ENCODE measurements at places on chromosomes 7 and 10. TPM values are rescaled to one million over a fixed set of nuclear protein-coding genes. Genes with fewer than 3 reads are reported as not detected.

Gene EGFR
- total RNA-seq = not detected

Gene PVRIG
- total RNA-seq = 22.7 TPM

Gene PTPN20
- total RNA-seq = 0.88 TPM

Gene ANKRD1
- not detected for total RNA-seq

Gene MAGI2
- total RNA-seq = 0.07 TPM

Gene MNX1
- total RNA-seq = 0.10 TPM

Gene LEP
- not detected for total RNA-seq

Gene FAM25C
- not detected for total RNA-seq

Gene NAT16
- not detected for total RNA-seq

Gene DENND2A
- total RNA-seq = not detected

Gene TNS3
- 0.19 TPM for total RNA-seq

Gene SLC13A1
- total RNA-seq = not detected

Gene STK32C
- 16.6 TPM for total RNA-seq

Gene ITGA8
- not detected for total RNA-seq

Gene WEE2
- total RNA-seq = not detected

Gene GIGYF1
- 32.8 TPM for total RNA-seq

DNA sequence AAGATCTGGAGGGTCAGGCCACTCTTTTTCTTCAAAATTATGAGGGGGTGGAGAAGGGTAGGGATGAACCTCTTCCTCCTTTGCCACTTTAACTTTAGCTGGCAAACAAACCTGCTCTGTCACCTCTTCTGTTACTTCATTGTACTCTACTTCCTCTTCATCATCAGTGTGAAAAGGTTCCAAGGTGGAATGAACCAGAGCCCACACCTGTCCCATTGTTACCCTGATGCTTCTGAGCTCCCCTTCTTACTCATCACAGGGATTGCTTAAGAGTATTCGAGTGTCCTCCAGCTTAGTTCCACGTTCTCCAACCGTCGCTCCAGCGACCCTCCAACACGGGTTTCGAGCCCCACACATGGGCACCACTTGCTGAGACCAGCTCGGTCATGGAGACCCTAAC, 5.2 kb downstream of the MRPS24 start:
- DNase-seq = no peak

- DNase-seq = no peak
Observed at GRCh38 chr10:78584266-78584665, 484.5 kb upstream of the ZMIZ1 start.

- no peak for DNase-seq
Observed at GRCh38 chr7:96238474-96238873, 83.4 kb downstream of the SLC25A13 start.

GRCh38 chr10:42640610-42641229, 2.4 kb upstream of the ZNF33B start:
- no peak for DNase-seq

DNA sequence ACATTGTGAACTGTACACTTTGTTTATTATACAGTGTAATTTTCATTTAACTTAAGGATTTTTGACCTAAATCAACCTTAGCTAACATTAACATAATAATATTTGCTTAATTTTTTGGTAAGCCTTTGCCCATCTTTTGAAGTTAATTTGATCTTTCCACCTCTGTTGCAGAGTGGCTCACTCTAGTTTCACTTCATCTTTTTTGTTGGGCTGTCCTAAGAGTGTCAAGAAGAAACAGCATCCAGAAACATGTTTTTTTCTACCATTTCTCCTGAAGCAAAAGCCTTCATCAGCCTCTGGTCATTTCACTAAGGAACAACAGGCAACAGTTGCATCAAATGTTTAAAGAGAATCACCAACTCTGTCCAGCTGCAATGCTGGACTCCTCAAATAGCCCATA, 824.7 kb downstream of the REEP3 start:
- no peak for DNase-seq

- DNase-seq = no peak
Observed at GRCh38 chr7:29976673-29977415, 12.8 kb downstream of the SCRN1 start.

DNA sequence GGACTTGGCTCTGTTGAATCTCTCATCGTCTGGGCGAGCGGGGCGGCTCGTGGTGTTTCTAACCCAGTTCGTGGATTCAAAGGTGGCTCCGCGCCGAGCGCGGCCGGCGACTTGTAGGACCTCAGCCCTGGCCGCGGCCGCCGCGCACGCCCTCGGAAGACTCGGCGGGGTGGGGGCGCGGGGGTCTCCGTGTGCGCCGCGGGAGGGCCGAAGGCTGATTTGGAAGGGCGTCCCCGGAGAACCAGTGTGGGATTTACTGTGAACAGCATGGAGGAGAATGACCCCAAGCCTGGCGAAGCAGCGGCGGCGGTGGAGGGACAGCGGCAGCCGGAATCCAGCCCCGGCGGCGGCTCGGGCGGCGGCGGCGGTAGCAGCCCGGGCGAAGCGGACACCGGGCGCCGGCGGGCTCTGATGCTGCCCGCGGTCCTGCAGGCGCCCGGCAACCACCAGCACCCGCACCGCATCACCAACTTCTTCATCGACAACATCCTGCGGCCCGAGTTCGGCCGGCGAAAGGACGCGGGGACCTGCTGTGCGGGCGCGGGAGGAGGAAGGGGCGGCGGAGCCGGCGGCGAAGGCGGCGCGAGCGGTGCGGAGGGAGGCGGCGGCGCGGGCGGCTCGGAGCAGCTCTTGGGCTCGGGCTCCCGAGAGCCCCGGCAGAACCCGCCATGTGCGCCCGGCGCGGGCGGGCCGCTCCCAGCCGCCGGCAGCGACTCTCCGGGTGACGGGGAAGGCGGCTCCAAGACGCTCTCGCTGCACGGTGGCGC, at the start of gene EN2:
Gene EN2, plus strand, starts transcription at position 19 of the 767 bp plus-strand sequence. Its CDS starts 249 bp downstream, at position 268.
- no peak for DNase-seq

GRCh38 chr7:73606801-73607691, 17.3 kb downstream of the MLXIPL start:
- peak; percentile 63 for DNase-seq

DNA sequence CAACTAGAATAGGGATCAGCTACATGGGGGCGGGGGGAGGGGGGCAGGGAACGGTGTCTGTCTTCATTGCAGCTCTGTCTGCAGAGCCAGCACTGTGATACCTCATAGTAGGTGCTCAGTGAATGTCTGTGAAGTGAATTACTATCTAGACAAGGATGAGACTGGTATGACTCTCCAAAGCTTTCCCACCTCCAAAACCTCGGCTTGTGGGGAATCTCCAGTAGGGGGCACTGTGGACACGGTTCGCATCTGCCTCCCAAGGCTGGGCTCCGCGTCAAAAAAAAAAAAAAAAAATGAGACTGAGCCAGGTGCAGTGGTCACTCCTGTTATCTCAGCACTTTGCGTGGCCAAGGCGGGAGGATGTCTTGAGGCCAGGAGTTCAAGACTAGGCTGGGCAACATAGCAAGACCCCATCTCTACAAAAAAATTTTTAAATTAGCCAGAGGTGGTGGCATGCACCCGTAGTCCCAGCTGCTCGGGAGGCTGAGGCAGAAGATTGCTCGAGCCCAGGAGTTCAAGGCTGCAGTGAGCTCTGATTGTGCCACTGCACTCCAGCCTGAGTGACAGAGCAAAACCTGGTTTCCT, 9.6 kb downstream of the TRIM56 start:
- peak; percentile 62 for DNase-seq

DNA sequence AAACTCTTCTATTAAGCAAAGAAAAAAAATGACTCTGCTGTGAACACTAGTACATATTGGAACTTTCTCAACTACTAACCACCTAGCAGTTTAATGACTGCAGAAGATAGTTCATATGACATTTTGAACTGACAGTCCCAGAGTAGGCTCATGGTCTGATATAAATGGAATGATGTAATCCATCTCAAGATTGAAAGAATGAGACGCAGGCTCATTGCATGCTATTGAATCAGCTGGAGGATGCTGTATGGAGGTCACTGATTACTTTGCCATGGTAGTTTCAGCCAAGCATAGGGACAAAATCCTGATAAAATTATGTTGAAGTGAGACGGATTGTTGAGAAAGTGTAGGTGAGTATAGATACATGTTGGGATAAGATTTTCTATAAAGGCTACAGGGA, 217.6 kb upstream of the SEMA3E start:
- DNase-seq = no peak

DNA sequence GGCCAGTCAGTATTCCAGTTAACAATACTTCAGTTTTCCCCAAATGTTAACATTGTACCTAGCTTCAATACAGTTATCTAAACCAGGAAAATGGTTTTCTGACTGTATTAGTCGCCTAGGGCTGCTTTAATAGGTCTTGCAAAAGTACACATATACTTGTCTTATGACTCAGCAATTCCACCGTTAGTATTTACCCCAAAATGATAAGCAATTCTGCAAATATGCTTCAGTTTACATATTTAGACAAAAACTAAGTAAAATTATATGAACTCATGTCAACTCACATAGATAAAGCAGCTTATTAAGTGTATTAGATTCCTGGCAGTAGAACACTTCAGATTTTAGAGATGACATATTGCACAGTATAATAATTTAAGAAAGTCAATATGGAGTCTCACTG, 363.3 kb downstream of the ARL4A start:
- no peak for DNase-seq

DNA sequence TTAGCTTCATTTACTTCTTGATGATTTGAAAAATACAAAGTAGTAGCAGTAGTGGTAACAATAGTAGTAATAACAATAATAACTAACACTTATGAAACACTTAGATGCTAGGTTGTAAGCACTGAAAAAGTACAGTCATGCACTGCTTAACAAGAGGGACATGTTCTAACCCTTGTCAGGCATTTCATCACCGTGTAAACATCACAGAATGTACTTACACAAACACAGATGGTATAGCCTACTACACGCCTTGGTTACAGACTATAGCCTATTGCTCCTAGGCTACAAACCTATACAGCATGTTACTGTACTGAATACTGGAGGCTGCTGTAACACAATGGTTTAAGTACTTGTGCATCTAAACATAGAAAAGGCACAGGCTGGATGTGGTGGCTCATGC, 60.6 kb downstream of the PUS7 start:
- no peak for DNase-seq

DNA sequence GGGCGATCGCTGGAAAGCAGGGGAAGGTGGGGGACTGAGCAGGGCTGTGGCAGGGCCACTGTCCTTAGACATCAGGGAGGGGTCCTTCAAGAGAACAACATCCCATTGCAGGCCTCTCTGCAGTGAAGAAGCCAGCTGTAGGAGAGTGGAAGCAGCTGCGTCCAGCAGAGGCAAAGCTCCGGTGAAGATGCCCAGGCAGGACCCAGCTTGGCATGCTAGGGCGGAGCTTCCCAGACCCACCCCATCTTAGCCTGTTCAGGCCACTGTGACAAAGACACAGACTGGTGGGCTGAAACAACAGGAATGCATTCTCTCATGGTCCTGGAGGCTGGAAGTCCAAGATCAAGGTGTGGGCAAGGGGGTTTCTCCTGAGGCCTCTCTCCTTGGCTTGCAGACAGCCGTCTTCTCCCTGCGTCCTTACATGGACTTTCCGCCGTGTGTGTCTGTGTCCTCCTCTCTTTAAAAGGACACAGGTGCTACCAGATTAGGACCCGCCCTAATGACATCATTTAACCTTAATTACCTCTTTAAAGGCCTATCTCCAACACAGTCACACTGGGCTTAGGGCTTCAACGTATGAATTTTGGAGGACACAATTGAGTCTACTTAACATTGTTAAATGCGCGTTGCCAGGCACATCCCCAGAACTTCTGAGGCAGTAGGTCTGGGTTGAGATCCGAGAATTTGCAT, 178.1 kb upstream of the GRB10 start:
- DNase-seq = no peak

DNA sequence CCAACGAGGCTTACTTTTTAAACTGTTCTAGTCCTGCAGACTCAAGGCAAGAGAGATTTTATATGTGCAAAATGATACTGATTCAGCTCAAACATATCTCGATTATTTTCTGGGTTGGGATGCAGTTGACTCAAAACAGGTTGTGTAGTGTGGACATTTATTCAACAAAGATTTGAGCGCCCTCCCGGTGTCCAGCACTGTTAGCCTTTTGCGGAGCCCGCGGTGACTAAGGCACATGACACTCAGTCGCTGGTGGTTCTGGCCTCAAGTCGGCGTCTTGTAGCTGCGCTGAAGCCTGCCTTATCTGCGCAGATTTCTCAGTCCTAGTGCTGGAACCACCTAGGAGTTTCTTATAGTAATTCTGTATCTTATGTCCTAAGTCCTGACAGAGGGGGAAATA, 938 bp upstream of the CADPS2 start:
- DNase-seq = no peak

GRCh38 chr10:75035975-75036708, 75.3 kb upstream of the SAMD8 start:
- peak; percentile 66 for DNase-seq

GRCh38 chr7:128011131-128011661, 20.0 kb downstream of the LRRC4 start:
- DNase-seq = no peak

GRCh38 chr7:50667789-50668226, 102.6 kb upstream of the DDC start:
- DNase-seq = no peak

GRCh38 chr7:112116894-112117293, 89.3 kb downstream of the DOCK4 start:
- DNase-seq = no peak

- no peak for DNase-seq
Observed at GRCh38 chr10:124239134-124239533, 145.7 kb upstream of the CHST15 start.

DNA sequence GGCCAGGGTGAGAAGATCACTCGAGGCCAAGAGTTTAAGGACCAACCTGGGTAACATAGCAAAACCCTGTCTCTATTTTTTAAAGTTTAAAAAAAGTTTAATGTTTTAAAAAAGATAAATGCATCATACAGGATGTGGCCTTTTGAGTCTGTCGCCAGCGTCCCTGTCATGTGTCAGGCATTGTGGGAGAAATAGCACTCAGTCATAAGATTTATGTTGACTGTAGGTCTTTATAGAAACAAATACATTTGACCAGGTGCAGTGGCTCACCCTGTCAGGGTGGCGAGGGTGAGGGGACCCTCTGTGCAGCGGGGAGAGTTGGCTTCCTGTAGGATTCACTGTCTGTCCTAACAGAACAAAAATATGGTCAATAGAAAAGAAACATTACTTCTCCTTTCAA, 63.5 kb upstream of the SH2B2 start:
- DNase-seq = peak; percentile 17

- no peak for DNase-seq
Observed at GRCh38 chr7:127813991-127814541, 162.1 kb downstream of the SND1 start.

DNA sequence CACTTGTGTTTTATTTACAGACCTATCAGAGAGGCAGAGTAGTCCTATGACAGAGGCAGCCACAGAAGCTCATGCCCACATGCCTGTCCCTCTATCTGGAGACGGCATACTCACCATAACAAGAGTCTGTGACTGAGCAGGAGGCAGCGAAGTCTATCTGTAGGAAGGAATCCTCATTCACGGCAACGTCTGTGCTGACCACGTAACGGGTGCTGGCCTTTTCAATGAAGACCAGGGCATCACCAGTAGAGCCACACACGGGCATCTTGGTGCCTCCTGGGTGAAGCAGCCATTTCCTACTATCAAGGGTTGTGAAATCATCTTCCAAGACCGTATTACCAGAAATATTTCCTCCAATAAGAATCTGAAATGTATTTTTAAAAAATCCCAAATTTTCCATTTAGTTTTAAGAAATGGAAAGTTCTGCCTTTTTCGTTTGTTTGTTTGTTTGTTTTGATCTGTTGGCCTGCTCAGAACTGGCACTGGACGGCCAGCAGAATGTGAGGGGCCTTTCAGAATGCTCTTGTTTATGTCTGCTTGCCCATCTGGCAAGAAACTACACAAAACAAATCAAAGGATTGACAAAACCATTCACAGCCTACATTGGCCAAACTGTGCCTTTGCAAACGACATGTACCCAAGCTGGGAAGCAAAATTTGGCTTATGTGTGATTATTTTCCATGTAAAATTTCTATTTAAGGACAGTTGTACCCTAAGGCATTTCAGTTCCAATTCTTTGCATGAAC, 93.1 kb upstream of the SLC26A5 start:
- DNase-seq = no peak
